Hematopoietic multipotent progenitor cell (in vitro differentiated cells): ENCODE measurements at places on chromosomes 5 and 9. TPM values are rescaled to one million over a fixed set of nuclear protein-coding genes. Genes with fewer than 3 reads are reported as not detected.

DNA sequence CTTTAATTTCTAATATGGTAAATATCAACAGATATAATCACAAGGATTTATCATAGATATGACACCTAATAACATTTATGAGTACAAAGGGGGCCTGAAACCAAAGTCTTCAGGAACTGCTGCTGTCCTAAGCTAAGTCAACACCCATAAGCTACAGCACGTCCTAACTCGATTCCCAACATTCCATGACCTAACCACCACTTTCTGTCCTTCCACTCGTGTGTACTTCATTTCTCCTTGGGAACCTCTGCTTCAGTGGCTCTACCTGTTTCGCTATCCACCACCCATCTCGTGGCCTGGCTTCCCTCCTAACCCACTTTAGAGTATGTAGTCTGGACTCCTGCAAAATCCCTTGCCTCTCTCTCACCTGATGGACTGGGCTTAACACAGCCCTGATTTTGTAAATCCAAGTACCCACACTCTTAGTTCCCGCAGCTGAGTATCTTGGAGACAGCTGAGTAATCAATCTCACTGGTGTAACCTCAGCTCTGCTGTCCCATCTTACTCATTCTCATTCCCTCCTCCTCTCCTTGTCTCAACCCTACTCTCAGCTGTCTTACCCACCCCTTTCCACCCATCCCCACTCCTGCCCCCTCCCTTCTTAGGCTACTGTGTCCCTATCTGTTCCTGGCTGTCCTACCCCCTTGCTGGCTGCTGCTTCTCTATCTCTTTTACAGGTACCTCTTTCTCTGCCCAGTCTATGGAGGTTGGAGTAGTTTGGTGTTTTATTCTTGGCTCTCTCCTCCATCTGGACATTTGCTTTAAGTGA, 101.8 kb downstream of the MAST4 start:
- DNase-seq, result no peak

GRCh38 chr9:123820139-123820538, 109.8 kb downstream of the DENND1A start:
- DNase-seq, result peak; percentile 29

DNA sequence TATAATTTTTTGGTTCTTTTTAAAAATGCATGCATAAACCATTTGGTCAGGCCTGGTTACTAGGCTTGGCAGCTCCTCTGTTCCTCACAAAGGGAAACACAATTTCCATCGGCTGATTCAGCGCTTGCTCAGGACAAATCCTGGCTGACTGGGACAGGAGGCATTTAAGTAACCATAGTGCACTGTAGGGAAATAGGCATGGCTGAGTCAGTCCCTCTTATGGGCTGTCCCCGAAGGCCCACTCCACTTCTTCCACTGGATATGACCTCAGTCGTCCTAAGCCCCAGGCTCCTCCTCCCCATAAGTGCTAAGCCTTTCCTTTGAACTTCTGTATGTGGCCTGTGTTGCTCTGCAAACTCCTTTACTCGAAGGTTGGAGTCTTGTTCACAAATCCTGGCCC, 71.2 kb upstream of the GLIS3 start:
- DNase-seq, result no peak

DNA sequence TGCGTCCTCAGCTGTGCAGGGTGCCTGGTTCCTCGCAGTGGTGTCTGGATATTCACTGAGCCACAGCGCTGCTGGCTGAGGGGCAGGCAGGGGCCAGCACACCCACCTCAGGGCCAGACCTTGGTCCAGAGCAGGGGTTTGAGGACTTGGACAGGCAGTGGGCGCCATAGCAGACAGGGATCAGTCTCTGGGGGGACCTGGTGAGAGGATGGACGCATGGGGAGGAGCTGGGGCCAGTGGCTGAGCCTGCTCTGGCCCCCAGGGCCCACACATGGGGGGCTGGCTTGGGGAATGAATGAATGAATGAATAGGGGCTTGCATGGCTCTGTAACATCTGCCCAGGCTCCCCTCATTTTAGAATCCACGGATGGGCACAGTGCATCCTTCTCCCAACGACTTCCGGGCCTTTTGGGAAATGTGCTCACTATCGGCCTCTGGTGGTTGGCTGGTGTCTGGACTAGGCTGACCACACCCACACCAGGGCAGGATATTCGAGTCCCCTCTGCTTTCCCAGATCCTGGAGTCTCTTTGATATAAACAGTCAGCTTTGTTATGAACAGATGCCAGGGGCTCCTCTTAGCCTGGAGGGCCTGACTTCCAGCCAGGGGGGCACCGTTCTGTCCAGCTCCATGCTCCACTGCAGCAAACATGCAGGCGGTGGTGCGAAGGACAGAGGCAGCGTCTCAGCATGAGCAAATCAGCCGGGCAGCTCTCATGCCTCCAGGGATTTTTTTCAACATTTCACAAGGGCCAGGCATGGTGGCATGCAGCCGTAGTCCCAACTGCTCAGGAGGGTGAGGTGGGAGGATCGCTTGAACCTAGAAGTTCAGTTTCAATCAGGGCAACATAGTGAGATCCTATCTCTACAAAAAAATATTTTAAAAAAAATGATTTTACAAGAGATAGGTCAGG, 62.6 kb downstream of the NEK6 start:
- DNase-seq, result peak; percentile 40

GRCh38 chr5:111447099-111447498, 65.2 kb downstream of the STARD4 start:
- no peak for DNase-seq

GRCh38 chr5:8857051-8857450, 688.8 kb downstream of the SEMA5A start:
- no peak for DNase-seq

- no peak for DNase-seq
Observed at GRCh38 chr5:15609076-15609725, 109.2 kb downstream of the FBXL7 start.

DNA sequence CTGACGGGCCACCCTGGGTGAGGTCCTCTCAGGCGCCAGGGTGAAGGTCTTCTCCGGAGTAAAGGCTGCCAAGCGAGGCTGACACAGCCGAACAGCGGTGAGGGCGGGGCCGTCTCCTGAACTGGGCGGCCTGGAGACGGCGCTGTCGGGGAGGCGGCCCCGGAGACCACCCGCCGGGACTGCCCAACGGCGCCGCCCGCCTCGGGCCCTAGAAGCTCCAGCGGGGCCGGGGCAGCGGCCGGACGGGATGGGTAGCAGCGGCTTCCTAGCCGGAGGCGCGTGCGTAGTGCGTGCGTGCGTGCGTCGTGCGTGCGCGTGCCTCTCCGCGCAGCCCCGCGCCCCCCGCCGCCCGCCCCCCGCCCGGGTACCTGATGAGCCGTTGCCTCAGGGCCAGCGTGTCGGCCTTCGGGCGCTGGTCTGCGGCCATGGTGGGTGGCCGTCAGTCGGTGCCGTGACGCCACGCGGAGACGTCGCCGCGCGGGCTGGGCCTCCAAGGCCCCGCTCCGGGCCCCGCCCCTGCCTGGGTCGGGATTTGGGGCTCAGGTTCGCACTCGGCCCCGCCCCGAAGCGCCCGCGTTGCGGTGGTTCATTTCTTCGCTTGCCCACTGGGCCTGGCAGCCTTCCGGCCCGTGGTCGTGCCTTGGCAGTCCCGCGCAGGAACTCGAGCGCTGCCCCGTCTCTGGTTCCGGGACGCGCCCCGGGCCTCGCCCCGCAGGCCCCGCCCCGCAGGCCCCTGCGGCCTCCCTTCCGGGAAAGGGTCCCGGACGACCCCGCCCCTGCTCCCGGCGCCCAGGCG, at the start of gene PHYKPL:
TSS of gene PHYKPL (minus strand) at position 679 of the 796 bp plus-strand sequence. CDS start at position 427, 252 bp downstream.
- DNase-seq, result peak; percentile 66

GRCh38 chr5:68054638-68055037, 160.9 kb upstream of the PIK3R1 start:
- no peak for DNase-seq

- no peak for DNase-seq
Observed at GRCh38 chr5:177494346-177495195, 2.8 kb downstream of the PDLIM7 start.

GRCh38 chr5:18961234-18961633, 1026.8 kb downstream of the CDH18 start:
- no peak for DNase-seq

DNA sequence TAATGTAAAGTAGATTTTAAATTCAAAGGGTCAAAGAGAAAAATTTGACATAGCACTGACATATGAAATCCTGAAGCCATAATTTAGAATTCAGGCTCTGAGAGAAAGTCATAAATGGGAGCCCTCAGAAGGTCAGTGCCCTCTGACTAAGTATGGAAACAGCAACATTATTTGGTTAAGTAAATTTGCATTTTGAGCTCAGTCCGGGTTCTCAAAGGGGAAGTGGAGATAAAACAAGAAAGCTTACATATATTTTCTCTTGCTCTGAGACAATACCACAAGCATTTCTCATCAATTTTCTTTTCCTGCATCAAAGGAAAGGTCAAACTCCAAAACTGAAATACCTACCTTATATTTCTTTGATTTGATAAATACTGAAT, 348.0 kb downstream of the SEMA5A start:
- DNase-seq, result no peak

DNA sequence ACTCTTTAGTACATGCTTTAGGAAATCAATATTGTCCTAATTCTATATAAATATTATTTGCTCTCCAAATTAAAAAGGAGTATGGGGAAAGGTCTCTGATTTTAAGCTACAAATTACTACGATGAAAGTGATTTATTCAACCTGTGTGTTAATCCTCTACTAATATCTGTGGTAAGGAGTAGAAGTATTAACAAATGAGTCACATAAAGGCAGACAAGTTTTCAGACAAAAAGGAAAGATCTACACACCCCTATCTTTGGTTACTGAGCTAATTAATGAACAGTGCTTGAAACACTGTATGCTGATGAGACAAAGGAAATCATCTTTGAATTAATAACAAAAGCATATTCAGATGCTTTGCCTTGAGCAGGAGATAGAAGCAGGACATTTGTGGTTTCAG, 15.9 kb downstream of the LOX start:
- DNase-seq, result no peak

DNA sequence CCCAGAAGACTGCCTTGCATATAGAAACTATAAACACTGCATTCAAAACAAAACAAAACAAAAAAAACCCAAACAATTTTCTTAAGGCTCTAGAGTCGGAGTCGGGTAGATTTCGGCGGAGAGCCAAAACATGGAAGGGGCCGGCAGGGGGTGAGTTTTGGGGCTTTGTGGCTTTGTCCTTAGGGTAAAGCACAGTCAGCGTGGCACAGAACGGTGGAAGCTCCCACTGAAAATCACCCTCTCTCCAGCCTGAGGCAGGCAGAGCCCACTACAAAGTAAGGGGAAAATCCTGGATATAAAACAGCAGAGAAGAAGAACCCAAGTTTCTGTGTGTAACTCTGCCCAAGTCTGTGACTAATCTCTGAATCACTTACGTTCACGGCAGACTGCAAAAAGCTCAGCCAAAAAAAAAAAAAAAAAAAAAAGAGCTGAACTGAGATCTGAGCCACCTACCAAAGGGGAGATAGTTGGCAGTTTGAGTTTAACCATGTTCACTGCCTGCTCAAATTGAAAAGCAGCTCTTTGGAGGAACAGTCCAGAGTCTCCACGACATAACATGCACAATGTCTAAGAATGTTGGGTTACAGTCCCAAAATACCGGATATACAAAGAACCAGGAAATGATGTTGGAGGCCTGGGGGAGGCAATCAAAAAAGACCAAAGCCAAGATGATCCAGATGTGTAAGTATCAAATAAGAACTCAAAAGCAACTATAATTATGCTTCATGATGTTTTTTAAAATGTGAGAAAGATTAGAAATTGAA, 26.6 kb upstream of the OR2K2 start:
- DNase-seq, result no peak

DNA sequence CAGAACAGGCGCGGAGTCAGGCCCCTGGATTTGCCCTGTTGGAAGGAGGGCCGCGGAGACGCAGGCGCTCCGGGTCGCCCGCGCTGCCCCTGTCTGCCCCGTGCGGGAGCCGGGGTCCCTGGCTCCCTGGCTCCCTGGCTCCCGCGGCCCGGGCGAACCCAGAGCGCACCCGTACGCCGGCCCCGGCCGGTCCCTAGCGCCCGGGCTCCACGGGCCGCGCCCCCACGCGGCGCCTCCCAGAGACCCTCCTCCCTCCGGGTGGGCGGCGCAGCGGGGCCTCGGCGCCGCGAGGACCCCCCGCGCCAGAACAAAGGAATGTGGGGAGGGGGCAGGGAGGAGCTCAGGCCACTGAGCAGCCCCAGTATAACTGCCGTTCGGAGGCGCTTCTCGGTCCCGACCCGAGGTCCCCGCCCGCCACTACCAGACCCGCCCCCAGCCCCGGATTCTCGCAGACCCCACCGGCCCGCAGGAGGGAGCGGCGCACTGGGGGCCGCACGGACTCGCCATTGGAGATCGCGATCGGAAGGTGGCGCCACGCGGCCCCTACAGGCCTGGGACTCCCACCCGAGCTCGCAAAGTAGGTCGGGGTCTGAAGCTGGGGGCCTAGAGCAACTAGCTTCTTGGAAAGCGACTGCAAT, 2.4 kb downstream of the NFIL3 start:
- no peak for DNase-seq

- DNase-seq, result no peak
Observed at GRCh38 chr5:533955-534742, 9.9 kb upstream of the SLC9A3 start.

GRCh38 chr5:164235300-164235891, 730.0 kb downstream of the MAT2B start:
- no peak for DNase-seq

Gene VCAN
- total RNA-seq, result 5.4 TPM

Gene PPP6C
- 16.4 TPM for total RNA-seq

Gene PCDHA8
- total RNA-seq, result under 0.01 TPM

Gene PCDHA5
- under 0.01 TPM for total RNA-seq

Gene HRCT1
- not detected for total RNA-seq
